ENCODE measurements at places on chromosomes 3 and 15.

- DNase-seq = no peak
Observed at GRCh38 chr3:183555541-183556081, at the start of gene KLHL6. TSS of gene KLHL6 (minus strand) at chr3:183555706. CDS start at chr3:183555653, 53 bp downstream.

DNA sequence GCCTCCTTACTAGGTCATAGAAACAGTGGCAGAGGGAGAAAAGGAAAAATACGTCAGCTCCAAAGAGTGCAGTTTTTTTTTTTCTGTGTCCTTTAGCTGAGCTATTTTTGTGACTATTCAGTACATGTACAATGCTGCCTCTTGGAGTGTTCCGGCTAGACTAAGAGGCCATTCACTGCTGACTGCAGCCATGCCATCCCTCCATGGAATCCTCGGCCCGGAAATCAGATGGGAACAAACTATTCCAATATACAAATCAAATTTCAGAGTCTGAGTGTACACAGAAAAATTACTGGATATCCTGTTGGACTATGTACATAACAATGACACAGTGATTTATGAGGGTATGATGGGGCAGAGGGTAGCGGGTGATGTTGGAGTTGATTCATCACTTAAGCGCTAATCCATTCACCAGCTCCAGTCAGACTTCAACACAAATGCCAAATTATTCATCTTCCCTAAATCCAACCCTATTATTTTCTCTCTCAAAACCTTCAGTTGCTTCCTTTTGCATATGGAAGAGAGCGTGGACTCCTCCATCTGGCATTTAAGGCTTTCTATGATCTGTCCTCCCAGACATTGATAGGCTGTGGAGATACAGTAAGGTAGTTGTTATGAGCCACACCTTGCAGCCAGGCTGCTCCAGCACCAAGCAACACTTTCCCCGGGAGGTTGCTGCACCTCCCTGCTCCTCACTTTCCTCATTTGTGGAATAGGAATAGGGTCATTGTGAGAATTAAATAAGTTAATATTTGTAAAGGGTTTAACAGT lies 109.1 kb downstream of the LPP start:
- peak; percentile 33 for DNase-seq

GRCh38 chr15:100241572-100242482 lies 99.9 kb downstream of the ADAMTS17 start:
- DNase-seq = peak; percentile 4

- no peak for DNase-seq
Observed at GRCh38 chr3:140068494-140069017, 133.6 kb downstream of the CLSTN2 start.

GRCh38 chr3:45884368-45885201 lies 1.8 kb upstream of the CCR9 start:
- DNase-seq = no peak

- no peak for DNase-seq
Observed at GRCh38 chr15:90918034-90918788, 14.1 kb downstream of the HDDC3 start.

All from fibroblast of the conjunctiva (primary cell).